ENCODE measurements at places on chromosomes 6 and 20.

DNA sequence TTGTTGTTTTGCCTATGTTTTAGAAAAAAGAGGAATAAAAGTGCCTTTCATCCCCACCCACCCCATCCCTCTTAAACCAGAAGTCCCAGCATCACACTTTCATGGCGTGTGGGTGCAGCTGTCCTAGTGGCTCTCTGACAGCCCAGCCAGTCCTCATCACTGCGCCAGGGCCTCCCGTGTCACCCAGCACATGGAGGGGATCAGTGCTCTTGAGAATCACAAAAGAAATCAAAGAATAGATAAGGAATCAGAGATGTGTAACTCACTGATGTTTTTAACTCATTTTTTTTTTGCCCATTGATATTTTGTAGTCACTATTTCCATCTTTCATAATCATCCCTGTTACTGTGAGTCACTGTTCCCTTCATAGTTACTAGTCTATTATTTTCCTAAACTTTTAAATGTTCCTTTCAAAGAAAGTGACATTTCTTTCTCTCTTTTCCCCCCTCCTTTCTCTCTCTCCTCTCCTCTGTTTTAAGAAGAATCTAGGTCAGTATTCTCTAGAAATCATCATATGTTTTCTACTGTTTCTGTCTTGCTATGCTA lies 78.6 kb downstream of the AIG1 start:
- DNase-seq: no peak

GRCh38 chr6:139452148-139452876 lies 77.9 kb upstream of the CITED2 start:
- DNase-seq: no peak

- no peak for DNase-seq
These were observed 1.7 kb upstream of the CST4 start for GRCh38 chr20:23690581-23690980.

DNA sequence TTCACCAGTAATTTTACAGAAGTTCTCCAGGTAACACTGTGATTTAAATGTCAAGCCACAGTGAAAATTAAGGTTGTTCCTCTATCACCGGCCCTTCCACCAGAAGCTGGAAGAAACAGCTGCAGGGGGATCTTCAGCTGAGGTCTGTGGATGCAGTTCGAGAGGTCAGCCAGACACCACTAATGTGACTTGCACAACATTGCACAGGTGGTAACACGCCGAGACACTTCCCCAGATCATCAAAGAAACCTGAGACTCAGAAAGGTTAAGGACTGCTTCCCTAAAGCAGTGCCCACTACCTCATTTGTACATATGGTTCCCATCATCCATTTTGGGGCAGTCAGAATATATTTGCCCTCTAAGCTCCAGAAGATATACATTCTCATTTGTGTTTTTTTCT lies 8.1 kb upstream of the SERPINB9 start:
- no peak for DNase-seq

GRCh38 chr20:57579898-57580447 lies 19.1 kb downstream of the PCK1 start:
- DNase-seq: no peak

DNA sequence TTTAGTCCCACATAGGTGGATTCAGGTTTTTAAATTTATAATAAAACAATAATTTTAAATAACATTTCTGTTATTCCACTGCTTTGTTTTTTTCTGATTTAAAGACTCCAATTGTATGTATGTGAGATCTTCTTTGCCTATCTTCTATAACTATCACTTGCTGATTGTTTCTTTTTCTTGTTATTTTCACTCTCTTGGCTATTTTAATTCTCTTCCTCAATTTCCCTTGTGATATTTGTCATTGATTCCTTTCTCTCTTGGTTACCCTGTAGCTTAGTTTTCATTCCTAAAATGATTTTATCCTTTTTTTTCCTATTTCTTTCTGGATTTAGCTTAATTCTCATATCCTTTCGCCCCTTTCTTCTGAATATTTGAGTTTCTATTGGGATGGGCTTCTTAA lies 227.3 kb upstream of the TENT5A start:
- no peak for DNase-seq

GRCh38 chr6:77447254-77447653 lies 16.0 kb downstream of the HTR1B start:
- DNase-seq: peak; percentile 50

DNA sequence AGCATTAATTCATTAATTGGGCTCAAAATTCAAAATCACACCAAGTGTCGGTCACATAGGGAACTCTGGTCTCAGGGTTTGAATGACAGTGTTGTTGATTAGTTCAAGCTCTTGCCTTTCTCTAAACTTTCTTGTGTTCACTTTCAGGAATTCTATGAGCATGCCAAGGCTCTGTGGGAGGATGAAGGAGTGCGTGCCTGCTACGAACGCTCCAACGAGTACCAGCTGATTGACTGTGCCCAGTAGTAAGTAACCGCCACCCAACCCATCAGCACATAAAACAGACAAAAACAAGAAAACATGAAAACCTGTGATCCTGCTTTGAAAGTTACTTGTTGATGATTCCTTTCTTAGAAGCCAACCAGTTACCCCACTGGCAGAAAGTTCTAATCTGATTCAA lies 52.7 kb downstream of the GNAS start:
- no peak for DNase-seq

DNA sequence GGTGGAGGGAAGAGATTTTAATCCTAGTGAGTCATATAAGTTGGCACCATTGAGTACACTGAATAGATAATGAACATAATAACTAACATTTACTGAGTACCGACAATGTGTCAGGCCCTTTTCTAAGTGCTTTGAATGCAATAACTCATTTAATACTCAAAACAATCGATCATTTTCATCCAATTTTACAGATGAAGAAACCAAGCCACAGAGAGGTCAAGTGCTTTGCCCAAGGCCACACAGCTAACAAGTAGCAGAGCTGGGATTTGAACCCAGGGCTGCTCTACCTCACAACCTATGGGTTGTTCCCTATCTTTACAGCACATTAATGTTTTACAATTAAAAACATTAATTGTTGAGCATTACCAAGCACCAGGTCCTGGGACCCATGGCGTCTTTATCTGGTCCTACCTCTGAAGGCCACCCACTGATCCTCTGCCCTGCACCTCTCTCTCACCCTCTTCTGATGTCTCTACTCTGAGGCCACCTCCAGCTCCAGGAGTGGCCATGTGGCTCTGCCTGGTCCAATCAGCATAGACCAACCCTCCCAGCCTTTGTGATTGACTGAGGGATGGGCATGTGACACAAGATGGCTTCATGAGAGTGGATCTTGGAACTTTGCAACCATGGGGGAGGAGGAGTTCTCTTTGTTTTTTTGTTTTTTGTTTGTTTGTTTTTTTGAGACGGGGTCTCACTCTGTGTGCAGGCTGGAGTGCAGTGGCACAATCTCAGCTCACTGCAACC lies 83.9 kb downstream of the KCNB1 start:
- no peak for DNase-seq

- no peak for DNase-seq
These were observed 2.5 kb upstream of the SRC start for GRCh38 chr20:37343212-37343993.

DNA sequence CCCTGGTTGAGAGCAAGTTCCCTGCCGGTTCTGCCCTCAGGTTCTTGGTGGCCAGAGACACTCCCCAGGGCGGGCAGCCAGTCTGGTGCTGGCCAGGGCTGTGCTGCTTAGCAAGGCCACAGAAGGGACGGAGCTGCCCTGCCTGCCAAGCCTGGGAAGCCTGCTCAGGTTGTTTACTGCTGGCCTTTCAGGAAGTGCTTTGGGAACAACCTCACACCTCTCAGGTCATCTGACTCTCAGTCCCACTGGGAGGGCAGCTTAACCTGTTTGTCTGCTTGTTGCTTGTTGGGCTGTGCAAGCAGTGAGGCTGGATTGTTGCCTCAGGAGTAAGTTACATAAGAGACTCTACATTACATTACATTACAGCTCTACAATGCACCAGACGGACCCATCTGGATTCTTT lies 75.8 kb upstream of the AFDN start:
- no peak for DNase-seq

All from stromal cell of bone marrow (primary cell).